CD4-positive, alpha-beta T cell treated with Interleukin-10 for 1 hour (primary cell): ENCODE measurements at places on chromosomes 5 and 9.

GRCh38 chr5:140794595-140795258 lies at the start of gene PCDHA2:
TSS of gene PCDHA2 (plus strand) at chr5:140794852.
- no peak for DNase-seq

DNA sequence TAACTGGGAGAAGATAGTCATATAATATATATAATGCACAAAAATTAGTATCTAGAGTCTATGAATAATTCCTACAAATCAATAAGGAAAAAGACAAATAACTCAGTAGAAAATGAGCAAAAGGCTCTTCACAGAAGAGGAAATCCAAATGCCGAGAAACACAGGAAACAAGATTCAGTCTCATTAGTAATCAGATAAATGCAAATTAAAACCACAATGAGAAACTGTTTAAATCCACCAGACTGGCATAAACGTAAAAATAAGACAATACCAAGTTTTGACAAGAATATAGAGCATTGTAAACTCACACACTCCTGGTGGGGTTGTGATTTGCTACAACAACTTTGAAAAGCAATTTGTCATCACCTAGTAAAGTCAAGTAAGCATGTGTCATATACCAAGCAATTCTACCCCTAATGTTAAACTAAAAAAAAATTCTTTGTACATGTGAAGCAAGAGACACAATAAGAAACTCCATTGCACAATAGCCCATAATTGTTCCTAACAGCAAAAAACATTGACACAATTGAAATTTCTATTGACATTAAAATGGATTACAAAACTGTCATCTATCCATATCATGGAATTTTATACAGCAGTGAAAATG lies 21.0 kb upstream of the UBLCP1 start:
- DNase-seq: no peak

GRCh38 chr9:126791406-126792230 lies 13.2 kb upstream of the ZBTB43 start:
- DNase-seq: no peak

DNA sequence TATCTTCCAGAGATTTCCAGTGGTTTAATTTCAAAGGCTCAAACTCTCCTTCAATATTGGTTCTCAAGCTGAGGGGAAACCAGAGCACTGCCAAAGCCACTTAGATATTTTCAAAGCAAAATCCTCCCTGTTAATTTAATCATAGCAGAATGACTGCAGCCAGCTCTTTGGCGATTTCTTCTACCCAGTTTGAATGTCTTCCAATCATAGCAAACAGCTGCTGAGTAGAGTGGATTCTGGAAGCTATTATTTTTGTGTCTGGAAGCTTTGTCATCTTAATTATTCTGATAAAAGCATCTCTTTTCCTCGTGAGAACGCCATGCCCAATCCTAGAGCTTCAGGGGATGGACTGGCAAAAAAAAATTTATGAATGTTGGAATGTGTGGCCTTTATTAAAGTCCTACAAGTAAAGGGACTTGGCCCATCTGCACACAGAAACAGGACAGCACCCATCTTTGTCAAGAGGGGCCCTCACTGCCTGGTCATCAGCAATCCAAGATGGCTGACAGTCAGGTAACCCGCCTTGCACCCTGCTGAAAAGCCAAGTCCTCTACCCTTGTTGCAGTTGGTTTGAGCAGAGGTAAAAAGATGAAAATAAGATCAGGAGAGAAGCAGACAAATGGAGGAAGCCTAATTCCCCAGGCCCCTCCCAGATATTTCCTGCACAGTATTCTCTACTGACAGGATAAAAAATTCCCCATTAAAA lies 125.1 kb downstream of the SUSD1 start:
- DNase-seq: no peak
